ENCODE measurements at places on chromosomes 13 and 19. TPM values are rescaled to one million over a fixed set of nuclear protein-coding genes. Genes with fewer than 3 reads are reported as not detected.

Gene MBD3L3
- total RNA-seq, result not detected

Gene C1QTNF9
- total RNA-seq, result not detected

Gene ERICH4
- not detected for total RNA-seq

Gene LYPD3
- 0.38 TPM for total RNA-seq

Gene LRFN3
- total RNA-seq, result 10.4 TPM

Gene FGF21
- total RNA-seq, result not detected

Gene PROZ
- not detected for total RNA-seq

Gene LILRB5
- total RNA-seq, result not detected

Gene KLK15
- not detected for total RNA-seq

Gene PLK5
- not detected for total RNA-seq

Gene RCBTB2
- total RNA-seq, result 3.6 TPM

Gene VAV1
- total RNA-seq, result 0.13 TPM

Gene ZNF98
- 1.3 TPM for total RNA-seq

Gene ZNF552
- 5.8 TPM for total RNA-seq

Gene HRC
- total RNA-seq, result not detected

Gene DLL3
- total RNA-seq, result 2.8 TPM

Gene APC2
- 0.98 TPM for total RNA-seq

Gene ZNF302
- 7.1 TPM for total RNA-seq

Gene RFPL4A
- not detected for total RNA-seq

Gene CEBPG
- 16.2 TPM for total RNA-seq

Gene UGGT2
- 16.2 TPM for total RNA-seq

Gene MYO16
- total RNA-seq, result under 0.01 TPM

Gene FSD1
- total RNA-seq, result 13.8 TPM

Gene ZNF610
- 2.2 TPM for total RNA-seq

Gene IGSF23
- 2.9 TPM for total RNA-seq

Gene THOP1
- 181 TPM for total RNA-seq

Gene NCR1
- not detected for total RNA-seq

Gene ZNF723
- total RNA-seq, result not detected

Gene OR7C1
- total RNA-seq, result not detected

Gene RDH8
- total RNA-seq, result not detected

Gene SLAIN1
- total RNA-seq, result 16.3 TPM

Gene CAPN12
- 4.6 TPM for total RNA-seq

Gene ATP4B
- not detected for total RNA-seq

Gene OR10H1
- total RNA-seq, result not detected

Gene ECSIT
- total RNA-seq, result 69.1 TPM

Gene SLC25A41
- not detected for total RNA-seq

Gene SHISA2
- total RNA-seq, result 119 TPM

Gene PSPN
- 0.65 TPM for total RNA-seq

Gene ZNF556
- total RNA-seq, result not detected

Gene MYH14
- 0.89 TPM for total RNA-seq

Gene LAIR1
- total RNA-seq, result not detected

Gene TPTE2
- not detected for total RNA-seq

Gene IGFL2
- total RNA-seq, result 0.63 TPM
